ENCODE measurements at places on chromosomes 13 and 19.

- DNase-seq: no peak
Observed at GRCh38 chr13:44260336-44260735, 113.3 kb upstream of the SERP2 start.

DNA sequence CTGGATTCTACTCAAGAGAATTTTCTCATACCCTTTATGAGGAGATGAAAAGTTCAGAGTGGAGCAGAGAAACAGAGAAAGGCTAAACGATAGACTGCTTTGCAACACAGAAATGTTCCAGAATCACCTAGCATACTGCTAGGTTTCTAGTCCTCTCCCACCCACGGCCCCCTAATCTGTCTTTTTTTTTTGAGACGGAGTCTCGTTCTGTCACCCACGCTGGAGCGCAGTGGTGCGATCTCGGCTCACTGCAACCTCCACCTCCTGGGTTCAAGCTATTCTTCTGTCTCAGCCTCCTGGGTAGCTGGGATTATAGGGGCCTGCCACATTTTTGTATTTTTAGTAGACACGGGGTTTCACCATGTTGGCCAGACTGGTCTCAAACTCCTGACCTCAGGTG is 4.8 kb downstream of the SUGP2 start:
- DNase-seq: no peak

DNA sequence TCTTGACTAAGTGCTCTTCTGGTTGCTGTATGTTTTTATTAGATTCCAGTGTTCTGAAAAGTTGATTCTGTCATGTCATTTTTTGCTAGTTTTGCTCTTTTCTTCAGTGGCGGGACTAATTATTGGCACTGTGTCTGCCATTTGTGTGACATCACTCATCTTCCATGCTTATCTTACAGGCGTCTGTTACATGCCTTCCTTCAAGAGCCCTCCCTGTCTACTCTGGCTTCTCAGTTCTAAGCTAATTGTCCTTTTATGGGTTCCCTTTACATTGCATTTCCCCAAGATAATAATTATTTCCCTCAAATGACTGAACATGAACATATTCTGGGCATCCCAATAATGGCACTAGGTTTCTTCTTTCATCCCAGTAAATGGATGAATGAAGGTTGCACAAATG is 459.1 kb downstream of the DCT start:
- DNase-seq: no peak

GRCh38 chr13:110698689-110699088 is 7.2 kb downstream of the CARS2 start:
- no peak for DNase-seq

GRCh38 chr13:26025196-26025595 is 26.6 kb downstream of the SHISA2 start:
- DNase-seq: peak; percentile 22

GRCh38 chr13:73365252-73365651 is 306.4 kb downstream of the KLF5 start:
- DNase-seq: peak; percentile 88

GRCh38 chr19:2577722-2578335 is 101.9 kb downstream of the GADD45B start:
- DNase-seq: no peak

- DNase-seq: no peak
Observed at GRCh38 chr19:28426730-28427225, 786.2 kb downstream of the UQCRFS1 start.

- DNase-seq: no peak
Observed at GRCh38 chr13:30730526-30730925, 4.8 kb upstream of the ALOX5AP start.

- DNase-seq: no peak
Observed at GRCh38 chr19:57068311-57068710, 51.5 kb upstream of the USP29 start.

DNA sequence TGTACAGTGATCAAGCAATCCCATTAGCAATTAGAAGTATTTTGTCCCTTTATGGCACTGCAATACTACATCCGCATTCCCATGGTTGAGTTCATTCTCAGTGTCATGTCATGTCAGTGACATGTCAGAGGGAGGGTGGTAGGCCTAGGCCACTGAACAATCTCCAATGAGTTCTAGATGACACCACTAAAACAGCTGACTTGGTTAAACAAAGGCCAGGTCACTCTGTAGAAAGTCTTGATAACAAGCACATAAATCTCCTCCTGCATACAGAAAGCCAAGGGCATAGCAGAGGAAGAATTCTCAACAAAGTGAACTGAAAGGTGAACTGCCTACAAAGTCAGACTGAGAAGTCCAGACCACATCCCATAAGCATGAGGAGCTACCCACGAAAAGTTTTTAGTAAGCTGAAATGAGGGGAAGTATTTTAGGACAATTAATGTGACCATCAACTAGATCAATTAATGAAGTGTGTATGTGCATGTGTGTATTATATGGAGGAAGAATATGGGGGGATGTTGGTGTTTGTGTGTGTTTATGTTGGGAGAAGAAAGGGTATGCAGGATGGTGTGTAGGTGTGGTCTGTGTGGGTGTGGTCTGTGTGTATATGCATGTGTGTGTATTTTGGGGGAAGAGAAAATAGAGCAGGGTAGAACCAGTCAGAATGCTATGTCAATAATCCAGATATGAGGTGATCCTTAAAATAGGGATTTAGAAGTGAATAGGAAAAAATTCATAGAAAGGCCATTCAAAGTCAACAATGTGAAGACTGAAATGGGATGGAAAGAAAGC is 67.7 kb downstream of the TBC1D4 start:
- no peak for DNase-seq

DNA sequence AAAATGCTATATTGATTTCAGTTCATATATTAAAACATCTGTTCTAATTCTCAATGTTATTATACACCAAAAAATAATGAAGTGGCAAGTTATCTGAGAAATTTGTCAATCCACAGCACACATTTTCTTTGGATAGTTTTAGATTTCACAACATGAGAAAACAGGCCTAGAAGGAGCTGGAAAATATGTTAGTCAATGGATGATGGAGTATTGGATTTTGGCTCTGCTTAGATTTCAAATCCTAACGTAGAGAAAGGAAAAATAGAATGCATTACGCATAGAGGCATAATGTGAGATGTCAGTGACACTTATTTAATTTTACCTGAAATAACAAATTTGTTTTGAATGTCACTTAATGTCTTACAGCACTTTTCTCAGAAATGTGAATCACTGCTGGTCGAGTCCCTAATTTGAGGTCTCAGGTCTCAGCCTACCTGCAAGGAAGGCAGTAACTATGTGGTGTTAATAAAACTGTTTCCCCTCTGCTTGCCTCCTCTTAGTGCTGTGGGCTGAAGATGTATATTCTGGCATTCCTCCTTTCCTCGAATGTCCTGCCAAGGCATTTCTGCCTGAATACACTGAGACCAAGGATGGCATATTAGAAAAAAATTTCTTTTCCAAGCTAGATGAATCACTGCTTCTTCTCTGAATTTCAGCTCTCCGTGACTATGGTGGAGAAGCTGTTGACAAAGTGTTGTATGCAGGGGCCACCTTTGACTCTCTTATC is 232.4 kb downstream of the POSTN start:
- DNase-seq: no peak

DNA sequence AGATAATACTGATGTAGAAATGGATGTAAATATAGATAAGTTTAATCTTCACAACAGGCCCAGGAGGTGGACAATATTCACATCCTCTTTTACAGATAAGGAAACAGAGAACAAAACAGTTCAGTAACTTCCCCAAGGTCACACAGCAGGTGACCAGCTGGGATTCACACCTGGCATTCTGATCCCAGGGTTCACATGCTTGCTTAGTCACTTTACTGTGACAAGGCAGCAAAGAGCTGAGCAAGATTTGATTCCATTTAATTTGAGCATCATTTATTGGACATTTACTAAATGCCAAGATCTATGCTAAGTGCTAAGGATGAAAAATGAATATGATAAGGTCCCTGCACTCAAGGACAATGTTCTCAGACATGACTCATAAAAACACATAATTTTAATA is 94.1 kb upstream of the STARD13 start:
- DNase-seq: peak; percentile 37

DNA sequence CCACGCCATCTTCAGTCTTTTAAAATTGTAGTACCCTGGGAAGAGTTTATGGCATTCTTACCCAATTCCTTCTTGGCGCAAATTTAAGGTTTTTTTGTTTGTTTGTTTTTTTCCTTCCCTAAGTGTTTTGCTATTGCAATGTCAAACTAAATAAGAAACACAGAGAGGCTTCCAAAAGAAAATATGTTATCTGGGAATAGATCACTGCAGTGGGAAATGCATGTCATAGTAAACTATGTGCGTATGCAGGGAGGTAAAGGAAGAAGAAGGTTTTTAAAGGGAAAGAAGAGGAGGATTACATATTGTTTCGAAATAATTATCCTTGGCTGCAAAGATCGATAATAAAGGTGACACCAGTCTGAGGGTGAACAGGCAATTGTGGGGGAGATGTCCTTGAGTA is 13.2 kb downstream of the CLEC11A start:
- DNase-seq: no peak

GRCh38 chr13:101554420-101555125 is 102.1 kb downstream of the ITGBL1 start:
- no peak for DNase-seq

- DNase-seq: peak; percentile 68
Observed at GRCh38 chr13:22012686-22013085, 341.8 kb downstream of the FGF9 start.

- DNase-seq: no peak
Observed at GRCh38 chr13:70125693-70126092, 17.4 kb upstream of the KLHL1 start.

GRCh38 chr13:86383561-86383960 is 584.3 kb upstream of the SLITRK6 start:
- DNase-seq: no peak

DNA sequence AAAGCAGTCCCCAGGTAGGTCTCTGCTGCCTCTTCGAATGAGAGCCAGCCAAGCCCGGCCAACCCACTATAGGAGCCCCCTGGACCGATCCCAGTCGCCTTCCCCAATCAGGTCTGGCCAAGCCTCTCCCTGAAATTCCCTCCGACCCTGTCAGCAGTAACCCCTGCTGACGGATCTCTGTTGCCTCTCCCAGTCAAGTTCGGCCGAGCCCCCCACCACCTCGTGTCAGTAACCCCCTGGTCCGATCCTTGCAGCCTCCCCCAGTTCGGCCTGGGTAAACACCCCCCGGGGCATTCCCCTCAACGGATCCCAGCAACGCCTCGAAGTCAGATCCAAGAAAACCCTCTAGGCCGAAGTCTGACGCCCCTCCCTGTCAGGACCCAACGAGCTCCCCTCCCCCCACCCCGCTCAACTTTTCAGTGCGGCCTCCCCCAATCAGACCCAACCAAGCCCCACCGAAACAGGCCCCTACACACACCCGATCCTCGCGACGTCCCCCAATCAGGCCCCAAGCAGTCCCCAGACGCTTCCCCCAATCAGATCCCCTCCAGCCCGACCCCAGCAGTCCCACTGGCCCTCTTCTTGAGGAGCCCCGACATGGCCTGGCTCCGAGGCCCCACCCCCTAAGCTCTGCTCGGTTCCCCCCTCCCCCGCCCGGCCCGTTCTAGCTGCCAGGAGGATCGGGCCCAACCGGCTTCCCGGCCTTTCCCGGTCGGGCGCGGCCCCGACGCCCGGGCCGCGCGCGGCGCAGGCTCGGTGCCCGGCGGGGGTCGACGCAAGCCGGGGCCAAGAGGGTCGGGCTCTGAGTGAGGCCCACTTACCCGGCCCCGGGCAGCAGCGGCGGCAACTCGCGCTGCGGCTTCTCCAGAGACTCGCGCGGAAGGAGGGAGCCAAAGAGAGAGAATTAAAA is 1.8 kb downstream of the TNPO2 start:
- DNase-seq: peak; percentile 51

DNA sequence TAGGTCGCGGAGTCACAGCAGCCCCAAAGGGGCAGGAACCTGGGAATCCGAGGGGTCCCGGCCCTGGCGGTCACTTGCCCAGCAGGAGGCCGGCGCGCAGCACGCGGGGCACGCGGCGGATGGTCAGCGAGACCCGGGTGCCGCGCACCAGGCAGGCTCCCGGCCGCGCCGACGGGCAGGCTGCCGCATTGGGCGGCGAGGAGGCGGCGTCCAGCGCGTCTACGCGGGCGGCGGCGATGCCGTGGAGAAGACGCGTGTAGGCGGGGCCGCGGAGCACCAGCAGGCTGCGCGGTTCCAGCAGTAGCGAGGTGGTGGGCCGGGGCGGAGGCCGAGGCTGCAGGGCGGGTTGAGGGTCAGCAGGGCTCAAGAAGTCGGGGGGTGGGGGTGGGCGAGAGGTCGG is 607 bp upstream of the SYNE4 start:
- DNase-seq: peak; percentile 45

GRCh38 chr19:58304255-58304654 is 922 bp upstream of the ERVK3-1 start:
- no peak for DNase-seq
